NCI-H1417 (cell line): ENCODE measurements at places on chromosomes 16 and 17.

GRCh38 chr17:51803161-51803560 lies 355.4 kb downstream of the CA10 start:
- no peak for DNase-seq

GRCh38 chr17:45873728-45874127 lies 20.6 kb upstream of the MAPT start:
- no peak for DNase-seq

DNA sequence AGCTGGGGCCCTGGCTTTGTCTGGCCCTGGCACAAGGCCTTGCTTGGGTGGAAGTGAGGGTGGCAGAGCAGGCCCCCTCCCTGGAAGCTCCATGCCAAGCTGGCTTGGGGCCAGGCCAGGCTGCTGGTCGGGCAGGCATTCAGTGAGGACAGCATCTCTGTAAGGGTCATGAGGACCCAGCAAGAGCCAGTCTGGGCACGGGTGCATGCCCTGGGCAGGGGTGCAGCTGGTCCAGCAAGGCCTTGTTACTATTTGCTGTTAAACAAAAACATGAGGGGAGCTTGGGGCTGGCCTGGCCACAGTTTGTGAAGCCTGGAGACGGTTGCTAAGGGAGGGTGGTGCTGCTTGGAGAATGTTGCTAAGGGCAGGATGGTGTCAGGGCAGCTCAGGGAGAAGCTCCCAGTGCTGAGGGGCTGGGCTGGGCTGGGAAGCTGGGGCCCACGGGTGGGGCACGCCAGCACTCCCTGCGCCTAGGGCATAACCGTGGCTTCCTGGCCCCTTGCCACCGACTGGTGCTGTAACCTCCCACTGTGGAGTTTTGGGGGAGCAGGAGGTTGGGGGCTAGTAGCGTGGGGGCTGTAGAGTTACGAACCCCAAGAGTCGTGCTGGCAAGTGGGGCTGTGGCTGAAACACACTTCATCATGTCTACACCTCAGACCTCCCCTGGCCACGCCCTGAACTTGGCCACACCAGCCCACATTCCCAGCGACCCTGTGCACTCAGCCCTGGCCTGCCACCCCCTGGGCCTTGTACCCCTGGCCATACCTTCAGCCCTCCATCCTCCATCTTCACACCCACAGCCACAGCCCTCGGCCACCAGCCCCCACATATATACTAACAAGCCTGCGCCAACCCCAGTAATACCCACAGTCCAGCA lies 1.6 kb downstream of the TPPP3 start:
- peak; percentile 51 for DNase-seq

DNA sequence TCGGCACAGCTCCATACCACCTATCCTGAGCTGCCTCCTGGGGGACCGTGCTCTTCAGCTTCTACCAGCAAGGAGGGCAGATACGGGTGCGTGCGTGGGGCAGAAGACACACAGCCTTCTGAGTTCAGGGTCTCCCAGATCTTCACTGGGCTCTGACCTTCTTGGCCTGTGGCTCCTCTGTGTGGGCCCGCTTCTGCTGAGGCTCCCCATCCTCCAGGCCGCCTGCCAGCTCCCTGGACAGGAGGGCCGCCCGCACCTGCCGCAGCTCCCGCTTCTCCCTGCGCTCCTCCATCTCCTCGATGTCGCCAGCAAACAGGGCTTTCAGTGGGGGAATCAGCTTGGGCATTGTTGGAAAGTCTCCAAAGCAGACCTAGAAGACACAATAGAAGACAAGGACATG lies 25.2 kb downstream of the ELAC2 start:
- DNase-seq, result no peak

GRCh38 chr16:22743401-22743800 lies 70.6 kb upstream of the HS3ST2 start:
- no peak for DNase-seq
